ENCODE measurements at places on chromosomes 11 and 22.

DNA sequence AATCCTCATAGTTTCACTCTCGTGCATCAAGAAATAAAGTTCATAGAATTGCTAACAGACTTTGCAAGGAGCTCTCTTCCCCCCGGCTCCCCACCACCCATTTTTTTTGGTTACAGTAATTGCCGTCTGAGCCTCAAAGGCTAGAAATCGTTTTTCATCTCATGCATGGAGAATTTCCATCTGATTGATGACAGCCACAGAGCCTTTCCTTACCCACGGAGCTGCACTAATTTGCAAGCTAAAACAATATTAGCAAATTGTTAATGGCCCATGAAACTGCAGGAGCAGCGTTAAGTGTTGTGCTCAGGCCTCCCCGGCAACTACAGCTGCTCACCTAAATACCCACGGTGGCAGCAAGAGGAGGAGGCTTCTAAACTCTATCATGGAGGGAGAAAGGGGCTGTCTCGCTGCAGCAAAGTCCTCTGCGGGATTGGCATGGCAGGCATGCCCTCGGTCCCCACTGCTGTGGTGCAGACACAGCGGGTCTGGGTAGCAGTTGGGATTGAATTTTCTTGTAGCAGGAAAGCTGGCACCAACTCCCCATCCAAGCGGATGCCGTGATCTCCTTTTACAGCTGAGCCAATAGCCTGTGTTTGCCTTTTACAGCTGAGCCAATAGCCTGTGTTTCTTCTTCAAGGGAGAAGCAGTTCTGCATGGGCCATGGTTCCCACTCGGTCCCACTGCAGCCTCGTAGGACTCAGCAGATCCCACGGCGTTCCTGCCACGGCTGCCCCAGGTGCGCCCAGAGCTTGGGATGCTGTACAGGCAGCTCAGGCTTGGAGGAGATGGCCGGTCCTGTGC is 412.3 kb downstream of the BRD1 start:
- DNase-seq: peak; percentile 10

- no peak for DNase-seq
Measured at GRCh38 chr11:18493310-18493709, 33.4 kb downstream of the TSG101 start.

- DNase-seq: no peak
Measured at GRCh38 chr11:47516984-47517853, 35.7 kb downstream of the CELF1 start.

DNA sequence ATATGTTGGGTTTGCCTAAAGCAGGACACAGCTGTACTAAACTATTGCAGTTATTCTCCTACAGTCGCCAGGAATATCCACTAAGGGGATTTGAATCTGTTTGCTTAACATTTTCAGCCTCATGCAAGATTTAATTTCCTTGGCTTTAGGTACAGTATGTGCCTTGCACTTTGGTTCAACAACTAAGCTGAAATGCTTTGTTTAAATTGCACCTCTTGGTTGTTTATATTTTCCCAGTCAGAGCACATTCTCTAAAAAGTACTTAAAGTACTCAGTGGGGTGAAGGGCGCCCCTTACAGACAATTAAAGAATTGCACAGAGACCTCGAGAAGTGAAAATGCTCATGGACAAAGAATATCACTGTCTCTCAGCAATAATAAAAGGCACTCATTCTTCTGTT is 107.8 kb upstream of the MTNR1B start:
- DNase-seq: no peak

GRCh38 chr11:63635762-63636465 is 21.7 kb upstream of the PLAAT3 start:
- peak; percentile 88 for DNase-seq

Data from Ammon's horn (tissue), 1 donor.